ENCODE measurements at places on chromosomes 7 and 10. TPM values are rescaled to one million over a fixed set of nuclear protein-coding genes. Genes with fewer than 3 reads are reported as not detected.

GRCh38 chr7:146656988-146657387 lies 540.4 kb downstream of the CNTNAP2 start:
- DNase-seq, result no peak

The H2BK1 gene
- not detected for polyA plus RNA-seq

The MRM2 gene
- polyA plus RNA-seq, result 34.5 TPM

- no peak for DNase-seq
Measured at GRCh38 chr7:101099969-101100781, 14.9 kb downstream of the TRIM56 start.

DNA sequence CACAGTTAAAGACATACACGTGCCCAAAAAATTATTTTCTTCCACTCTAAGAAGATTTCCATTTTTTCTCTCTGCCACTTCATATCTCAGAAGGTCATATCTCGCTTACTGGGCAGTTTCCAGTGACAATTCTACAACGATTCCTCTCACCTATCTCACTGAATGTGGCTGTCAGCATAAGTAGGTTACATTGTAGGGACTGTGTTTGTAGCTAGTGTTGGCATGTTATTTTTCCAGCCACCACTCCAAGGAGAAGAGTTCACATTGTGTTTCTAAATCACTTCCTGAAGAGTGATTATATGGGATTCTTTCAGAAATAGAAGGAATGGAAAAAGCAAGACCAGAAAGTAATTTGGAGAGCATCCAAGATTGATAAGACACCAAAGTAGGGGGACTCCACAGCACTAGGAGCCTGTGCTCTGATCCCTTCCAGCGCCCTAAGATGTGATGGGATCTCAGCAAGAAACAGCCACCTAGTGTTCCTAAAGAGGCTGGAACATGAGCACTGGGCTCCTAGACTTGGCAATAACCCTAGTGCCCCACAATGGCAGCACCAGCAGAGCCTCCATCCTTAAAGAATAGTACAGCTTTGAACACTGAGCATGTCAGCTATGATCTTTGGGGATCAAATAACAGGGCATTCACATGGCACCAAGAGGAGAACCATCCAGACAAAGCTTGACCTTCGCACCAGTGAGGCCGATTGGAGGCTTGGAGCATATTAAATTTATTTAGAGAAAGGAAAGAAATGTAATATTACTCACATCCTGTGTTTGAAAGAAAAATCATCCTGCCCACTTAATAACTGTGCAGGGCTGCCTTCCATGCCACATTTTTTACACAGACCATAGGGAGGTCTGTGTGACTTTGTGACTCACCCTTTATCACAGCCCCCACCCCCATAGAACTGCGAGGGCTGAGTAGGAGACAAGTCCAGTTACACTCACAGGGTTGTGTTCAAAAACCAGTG lies 51.8 kb downstream of the CAV1 start:
- DNase-seq, result no peak

GRCh38 chr7:117785431-117785830 lies 87.8 kb downstream of the CTTNBP2 start:
- no peak for DNase-seq

GRCh38 chr10:113261161-113261560 lies 291.7 kb upstream of the HABP2 start:
- no peak for DNase-seq

DNA sequence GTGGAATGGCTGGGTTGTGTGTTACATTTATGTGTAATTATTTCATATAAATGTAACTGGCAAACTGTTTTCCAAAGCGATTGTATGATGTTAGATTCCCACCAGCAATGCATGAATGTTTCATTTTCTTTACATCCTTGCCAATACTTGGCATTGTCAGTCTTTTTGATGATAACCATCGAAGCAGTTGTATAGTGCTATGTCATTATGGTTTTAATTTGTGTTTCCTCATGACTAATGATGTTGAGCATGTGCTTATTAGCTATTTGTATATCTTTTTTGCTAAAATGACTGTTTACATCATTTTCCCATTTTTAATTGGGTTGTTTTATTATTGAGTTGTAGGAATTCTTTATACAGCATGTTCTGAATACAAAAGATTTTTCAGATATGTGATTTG lies 22.3 kb downstream of the AHCYL2 start:
- no peak for DNase-seq

DNA sequence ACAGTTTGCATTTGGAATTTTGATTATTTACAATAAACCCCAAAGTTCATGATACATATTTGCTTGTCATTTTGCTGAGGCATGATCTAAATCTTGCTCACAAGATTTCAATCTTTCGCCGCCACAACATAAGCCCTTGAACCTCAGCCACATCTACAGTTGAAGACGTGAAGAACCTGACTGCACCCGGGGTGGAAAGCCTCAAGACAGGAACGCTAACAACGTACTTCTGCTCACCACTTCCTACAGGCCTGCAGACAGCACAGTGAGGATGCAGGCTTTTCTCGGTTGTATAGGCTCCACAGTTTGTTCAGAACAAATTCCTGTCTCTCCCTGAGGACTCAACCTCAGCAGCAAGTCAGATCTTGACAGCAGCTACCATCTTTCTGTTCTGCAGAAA lies 393.8 kb upstream of the PRKCQ start:
- DNase-seq, result no peak

The PRLHR gene
- not detected for polyA plus RNA-seq

The GBX1 gene
- not detected for polyA plus RNA-seq

DNA sequence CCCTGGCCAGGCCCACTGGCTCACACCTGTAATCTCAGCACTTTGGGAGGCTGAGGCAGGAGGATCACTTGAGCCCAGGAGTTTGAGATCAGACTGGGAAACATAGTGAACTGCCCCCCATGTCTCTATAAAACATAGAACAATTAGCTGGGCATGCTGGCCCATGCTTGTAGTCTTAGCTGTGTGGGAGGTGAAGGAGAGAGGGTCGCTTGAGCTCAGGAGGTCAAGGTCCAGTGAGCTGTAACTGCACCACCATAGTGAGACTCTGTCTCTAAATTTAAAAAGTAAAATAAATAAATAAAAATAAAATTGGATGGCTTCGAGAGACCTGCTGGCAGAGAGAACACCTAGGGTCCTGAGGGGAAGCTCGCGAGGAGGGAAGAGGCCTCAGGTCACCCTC lies 69.9 kb upstream of the PARD3 start:
- DNase-seq, result no peak

The CPA2 gene
- polyA plus RNA-seq, result 0.34 TPM

The ASAH2B gene
- polyA plus RNA-seq, result 15.0 TPM

The SAMD8 gene
- polyA plus RNA-seq, result 15.1 TPM

DNA sequence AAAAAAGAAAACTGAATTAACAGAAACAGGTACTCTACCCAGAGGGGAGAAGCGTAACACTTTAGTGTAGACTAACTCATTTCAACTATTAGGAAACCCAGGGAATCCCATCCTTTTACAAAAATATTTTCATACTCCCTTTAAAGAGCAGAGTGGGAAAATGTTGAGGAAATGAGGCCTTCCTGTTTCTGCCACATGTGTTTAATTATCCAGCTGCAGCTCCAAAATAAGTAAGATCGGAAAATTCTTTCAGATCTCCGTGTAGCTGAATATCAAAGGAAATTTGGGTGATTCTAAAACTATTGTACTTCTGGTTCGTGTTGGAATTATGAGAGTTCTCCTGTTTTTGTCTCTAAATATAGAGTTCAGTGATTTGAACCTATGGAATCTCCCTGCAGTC lies 58.0 kb upstream of the CAV2 start:
- no peak for DNase-seq

The TMEM236 gene
- 0.50 TPM for polyA plus RNA-seq

GRCh38 chr7:134495546-134495945 lies 31.8 kb upstream of the AKR1B10 start:
- no peak for DNase-seq

DNA sequence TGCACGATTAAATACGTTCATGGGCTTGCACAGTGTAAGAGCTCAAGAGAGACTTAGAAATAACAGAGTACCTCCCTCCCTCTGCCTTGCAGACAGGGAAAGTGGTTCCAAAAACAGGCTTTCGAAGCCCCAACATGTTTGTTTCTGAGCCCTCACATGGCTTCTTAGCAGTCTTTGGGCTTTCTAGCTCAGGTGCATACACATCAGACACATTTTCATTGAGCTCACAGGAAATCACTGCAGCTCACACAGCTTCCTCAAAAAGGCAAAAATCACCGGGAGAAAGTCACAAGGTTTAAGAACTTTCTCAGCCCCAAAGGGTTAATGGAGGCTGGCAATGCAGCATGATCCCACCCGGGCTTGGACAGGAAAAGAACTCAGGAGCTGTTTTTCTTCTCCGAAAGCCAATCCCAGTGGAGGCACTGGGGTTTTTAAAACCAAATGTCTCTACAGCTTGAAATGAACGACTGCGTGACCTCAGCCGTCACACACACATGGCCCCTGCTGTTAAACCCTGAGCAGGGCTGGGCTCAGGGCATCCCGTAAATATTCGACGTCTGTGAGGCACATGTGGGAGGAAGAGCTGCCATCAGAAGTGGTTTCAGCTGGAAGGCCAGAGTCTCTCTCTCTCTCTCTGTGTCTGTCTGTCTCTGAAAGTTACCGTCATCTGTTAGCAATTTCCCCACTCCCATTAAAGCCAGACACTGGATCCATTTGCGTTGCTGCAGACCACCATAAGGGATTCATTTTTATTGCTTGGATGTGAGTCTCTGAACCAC lies 69.7 kb downstream of the CALML3 start:
- no peak for DNase-seq

- no peak for DNase-seq
Measured at GRCh38 chr10:104331208-104331838, 6.9 kb downstream of the ITPRIP start.

DNA sequence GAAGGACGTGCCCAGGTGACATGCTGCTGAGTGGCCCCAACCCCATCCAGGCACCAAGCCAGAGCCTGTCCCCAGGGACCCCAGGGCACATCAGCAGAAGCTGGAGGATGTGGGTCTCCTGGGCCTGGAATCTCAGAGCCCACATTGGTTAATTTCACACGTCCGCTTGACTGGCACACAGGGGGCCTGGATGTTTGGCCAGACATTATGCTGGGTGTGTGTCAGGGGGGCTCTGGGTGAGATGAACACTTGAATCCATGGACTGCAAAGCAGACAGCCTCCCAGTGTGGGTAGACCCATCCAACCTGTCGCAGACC lies 79.1 kb upstream of the RET start:
- no peak for DNase-seq
